ENCODE measurements at places on chromosomes 2 and 18. TPM values are rescaled to one million over a fixed set of nuclear protein-coding genes. Genes with fewer than 3 reads are reported as not detected.
A peak's percentile ranks its signal among the peaks of the same experiment; 100 is the strongest.

- H3K4me3 ChIP-seq = no peak overlapping the region
- no peak for DNase-seq
- H3K4me1 ChIP-seq = peaks cover 13% of the 10 kb centered on the region
- H3K27me3 ChIP-seq = no peaks in the 10 kb centered on the region
- peaks cover 10% of the 10 kb centered on the region for H3K36me3 ChIP-seq
These were observed 209.2 kb downstream of the ZNF407 start for GRCh38 chr18:74806700-74807416.

DNA sequence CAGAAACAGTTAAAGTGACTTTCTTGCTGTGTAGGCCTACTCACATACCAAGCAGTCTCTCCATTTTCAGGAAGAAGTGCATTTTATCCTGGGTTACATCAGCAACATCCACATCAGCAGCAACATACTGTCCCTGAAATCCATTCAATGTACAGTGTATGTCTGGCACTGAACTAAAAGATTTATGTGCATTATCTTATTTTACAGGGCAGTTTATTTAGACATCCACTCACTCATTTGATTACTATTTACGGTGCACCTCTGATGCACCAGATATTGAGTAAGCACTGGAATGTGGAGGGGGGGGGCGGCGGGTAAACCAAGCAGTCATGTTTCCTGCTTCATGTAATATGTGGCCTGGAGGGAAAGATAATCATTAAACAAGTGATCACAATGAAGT, 1128.2 kb downstream of the BCL11A start:
- no peaks in the 10 kb centered on the region for H3K27me3 ChIP-seq
- DNase-seq = no peak
- no peak overlapping the region for H3K4me3 ChIP-seq
- H3K27ac ChIP-seq = no peak overlapping the region

DNA sequence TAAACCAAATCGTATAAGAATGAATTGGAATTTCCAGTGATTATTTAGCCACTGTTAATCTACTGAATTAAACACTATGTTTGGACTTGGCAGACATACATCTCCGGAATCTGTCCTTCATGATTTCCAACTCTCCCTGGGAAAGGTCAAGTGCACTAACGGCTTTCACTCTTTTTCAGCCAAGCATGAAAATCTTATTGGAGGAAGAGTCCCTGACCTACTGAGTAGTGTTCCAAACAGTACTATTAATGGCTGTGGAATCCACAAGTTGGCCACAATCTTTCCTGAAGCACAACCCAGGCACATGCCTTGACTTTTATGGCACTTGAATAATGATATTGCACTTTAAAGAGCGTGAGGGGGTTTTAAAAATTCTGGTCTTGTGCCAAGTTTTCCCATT, 318.9 kb upstream of the RND3 start:
- H3K4me1 ChIP-seq = no peaks in the 10 kb centered on the region

- H3K27ac ChIP-seq = no peak overlapping the region
- no peaks in the 10 kb centered on the region for H3K36me3 ChIP-seq
- no peaks in the 10 kb centered on the region for H3K27me3 ChIP-seq
- no peak for DNase-seq
- H3K4me3 ChIP-seq = no peak overlapping the region
- H3K4me1 ChIP-seq = no peaks in the 10 kb centered on the region
These were observed 292.1 kb upstream of the HDAC4 start for GRCh38 chr2:239692919-239693318.

DNA sequence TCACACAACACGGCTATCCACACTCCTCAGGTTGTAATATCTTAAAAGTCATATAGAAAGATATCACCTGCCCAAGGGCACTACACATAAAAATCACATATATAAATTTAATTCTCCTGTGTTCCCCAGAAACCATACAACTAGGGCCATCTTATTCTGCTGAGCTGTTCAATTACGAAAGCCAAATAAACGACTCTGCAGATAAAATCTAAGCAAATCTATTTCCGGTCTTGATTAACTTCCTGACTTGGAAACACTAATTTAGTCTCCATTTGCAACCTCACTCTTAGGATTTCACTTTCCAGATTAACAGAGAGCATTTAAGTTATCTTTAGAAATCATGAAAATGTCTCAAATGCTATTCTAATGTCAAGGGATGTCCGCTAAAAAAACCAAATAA, 23.9 kb upstream of the STK17B start:
- peaks cover 62% of the 10 kb centered on the region for H3K4me1 ChIP-seq
- no peaks in the 10 kb centered on the region for H3K27me3 ChIP-seq
- H3K36me3 ChIP-seq = peaks cover 3% of the 10 kb centered on the region
- DNase-seq = no peak
- peak overlapping the region; percentile 34 for H3K4me3 ChIP-seq

DNA sequence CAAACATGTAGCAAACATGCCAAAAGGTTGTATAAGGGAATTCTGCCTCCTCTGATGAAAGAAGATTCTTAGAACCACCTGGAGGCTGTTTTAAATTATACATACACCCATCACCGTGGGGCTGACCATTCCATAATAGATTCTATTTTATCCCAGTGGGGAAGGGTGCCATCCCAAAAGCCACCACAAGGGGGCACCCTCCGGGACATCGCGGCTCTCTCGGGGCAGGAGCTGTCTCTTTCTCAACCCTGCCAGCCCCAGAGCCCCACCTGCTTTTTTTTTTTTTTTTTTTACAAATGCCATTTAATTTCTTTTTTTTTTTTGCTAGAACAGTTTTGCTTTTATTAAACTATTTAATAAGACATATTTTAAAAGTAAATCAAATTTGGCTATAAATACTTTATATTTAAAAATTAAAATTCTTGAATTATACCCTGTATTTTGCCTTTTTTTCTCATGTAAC, 8.6 kb upstream of the MTCL1 start:
- H3K27me3 ChIP-seq = peaks cover 13% of the 10 kb centered on the region
- no peak overlapping the region for H3K27ac ChIP-seq
- no peaks in the 10 kb centered on the region for H3K36me3 ChIP-seq
- H3K4me1 ChIP-seq = no peaks in the 10 kb centered on the region
- H3K4me3 ChIP-seq = no peak overlapping the region

SEC11C gene
- total RNA-seq = 53.5 TPM

KCNJ13 gene
- total RNA-seq = not detected

PRKAG3 gene
- not detected for total RNA-seq

SLC11A1 gene
- 0.09 TPM for total RNA-seq
